ENCODE measurements at places on chromosomes 2 and 18.

- DNase-seq, result no peak
These were observed 87.0 kb upstream of the MAP4K3 start for GRCh38 chr2:39524061-39524460.

DNA sequence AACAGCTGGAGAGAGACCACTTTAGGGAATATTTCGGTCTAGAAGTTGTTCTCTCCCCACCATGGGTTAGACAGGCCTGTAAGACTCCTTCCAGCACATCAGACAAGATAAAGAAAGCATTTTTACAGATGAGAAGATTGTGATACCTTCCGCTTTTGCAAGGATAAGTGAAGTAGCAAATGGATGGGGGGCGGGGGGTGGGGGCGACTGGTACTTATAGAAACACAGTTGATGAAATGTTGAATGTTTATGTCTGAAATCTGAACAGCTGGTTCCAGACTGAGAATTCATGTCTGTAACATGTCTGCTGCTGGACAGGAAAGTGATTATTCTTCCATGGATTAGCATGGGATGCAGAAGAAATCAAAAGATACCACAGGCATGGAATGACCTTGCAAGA lies 90.5 kb upstream of the FN1 start:
- no peak for DNase-seq

DNA sequence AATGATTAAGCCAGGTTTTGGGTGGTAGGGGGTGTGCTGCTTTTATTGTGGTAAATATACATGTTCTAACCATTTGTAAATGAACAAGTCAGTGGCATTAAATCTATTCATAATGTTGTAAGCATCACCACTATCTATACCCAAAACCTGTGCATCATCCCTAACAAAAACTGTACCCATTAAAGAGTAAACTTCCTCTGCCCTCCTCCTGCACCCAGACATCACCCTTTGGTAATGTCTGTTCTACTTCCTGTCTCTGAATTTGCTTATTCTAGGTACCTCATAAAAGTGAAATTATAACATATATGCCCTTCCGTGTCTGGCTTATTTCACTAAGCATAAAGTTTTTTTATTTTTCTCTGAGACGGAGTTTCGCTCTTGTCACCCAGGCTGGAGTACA lies 14.1 kb downstream of the RIF1 start:
- no peak for DNase-seq

GRCh38 chr2:168518555-168519066 lies 62.5 kb downstream of the CERS6 start:
- no peak for DNase-seq

- no peak for DNase-seq
These were observed 438.0 kb upstream of the NXPH2 start for GRCh38 chr2:139218181-139218580.

GRCh38 chr2:156329031-156329926 lies 3.2 kb downstream of the NR4A2 start:
- no peak for DNase-seq

- DNase-seq, result no peak
These were observed 42.8 kb upstream of the GALR1 start for GRCh38 chr18:77206676-77207374.

DNA sequence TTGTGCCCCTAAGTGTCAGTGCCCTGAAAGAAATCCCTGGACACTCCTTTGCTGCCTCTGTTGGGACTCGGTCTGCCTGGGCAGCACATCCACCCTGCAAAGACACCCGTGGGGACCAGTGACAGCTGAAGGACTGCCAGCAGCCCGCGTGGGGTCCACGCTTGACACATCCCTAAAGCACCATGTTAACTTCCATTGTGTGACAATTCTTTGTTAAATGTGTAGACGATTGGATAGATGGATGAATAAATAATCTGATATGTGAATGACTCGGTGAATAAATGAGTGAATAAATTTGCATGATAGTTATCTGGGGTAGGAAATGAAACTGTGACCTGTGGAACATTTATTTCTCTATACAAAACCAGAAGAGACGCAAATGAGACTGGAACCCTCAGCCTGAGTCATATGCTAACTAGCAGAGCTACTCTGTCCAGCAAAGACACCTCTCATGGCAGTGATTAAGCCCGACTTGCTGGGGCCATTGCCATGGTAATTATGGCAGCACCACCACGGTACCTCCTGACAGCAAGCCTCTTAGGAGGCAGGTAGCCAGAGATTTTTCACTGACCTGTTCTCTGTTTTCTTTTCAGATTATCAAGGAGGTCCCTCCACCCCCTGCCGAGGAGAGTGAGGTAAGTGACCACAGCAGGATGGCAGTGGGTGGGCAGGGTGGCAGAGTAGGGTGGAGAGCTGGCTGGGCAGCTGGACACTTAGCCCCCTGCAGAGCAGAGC lies 156.8 kb downstream of the ANTXR1 start:
- DNase-seq, result no peak

- DNase-seq, result no peak
These were observed 411.2 kb upstream of the ETAA1 start for GRCh38 chr2:66985906-66986305.

DNA sequence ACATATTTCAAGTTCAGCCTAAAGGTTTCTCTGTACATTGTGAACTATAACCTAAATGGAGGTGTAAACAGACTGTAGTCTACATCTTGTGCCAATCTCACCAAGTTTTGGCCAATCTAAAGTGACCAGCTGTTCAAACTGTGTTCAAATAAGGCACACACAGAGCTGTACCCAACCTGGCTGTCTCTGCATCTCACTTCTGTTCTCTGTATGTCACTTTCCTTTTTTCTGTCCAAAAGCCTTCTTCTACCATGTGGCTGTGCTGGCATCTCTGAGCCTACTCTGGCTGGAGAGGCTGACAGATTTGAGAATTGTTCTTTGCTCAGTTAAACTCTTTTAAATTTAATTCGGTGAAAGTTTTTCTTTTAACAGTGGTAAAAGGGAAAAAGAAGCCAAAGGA lies 817.9 kb downstream of the SOCS6 start:
- DNase-seq, result no peak

- no peak for DNase-seq
These were observed 39.3 kb upstream of the NARS1 start for GRCh38 chr18:57660961-57661360.

GRCh38 chr2:239013678-239013976 lies 165.7 kb downstream of the TWIST2 start:
- no peak for DNase-seq

DNA sequence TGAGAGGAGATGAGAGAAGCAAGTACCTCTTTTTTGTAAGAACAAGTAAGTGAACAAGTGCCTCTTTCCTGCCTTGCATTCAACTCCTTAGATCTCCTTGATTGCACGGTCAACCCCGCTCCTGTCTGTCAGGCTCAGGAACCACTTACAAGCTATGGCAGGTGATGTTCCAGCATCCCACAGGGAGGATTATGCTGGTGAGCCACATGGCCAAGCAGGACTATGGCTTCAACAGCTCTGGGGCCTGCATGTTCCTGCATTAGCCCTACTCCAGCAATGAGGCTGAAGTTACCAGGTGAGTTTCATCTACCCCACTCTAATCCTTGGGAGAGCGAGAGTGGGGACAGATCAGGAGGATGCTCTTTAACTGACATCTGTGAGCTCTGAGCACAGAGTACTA lies 29.5 kb downstream of the TTC32 start:
- DNase-seq, result no peak

DNA sequence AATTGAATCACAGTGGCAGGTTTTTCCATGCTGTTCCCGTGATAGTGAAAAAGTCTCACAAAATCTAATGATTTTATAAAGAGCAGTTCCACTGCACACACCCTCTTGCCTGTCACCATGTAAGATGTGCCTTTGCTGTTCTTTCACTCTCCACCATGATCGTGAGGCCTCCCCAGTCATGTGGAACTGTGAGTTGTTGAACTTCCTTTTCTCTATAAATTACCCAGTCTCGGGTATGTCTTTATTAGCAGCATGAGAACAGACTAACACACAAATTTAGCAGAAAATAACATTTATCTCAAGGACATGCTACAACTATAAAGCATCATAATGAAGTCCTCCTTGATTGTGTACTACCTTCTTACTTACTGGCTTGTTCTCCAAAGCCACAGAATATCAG lies 1526.0 kb downstream of the LRP1B start:
- DNase-seq, result no peak

GRCh38 chr2:147017951-147018645 lies 826.7 kb upstream of the ACVR2A start:
- no peak for DNase-seq

- DNase-seq, result no peak
These were observed 61.4 kb downstream of the CPS1 start for GRCh38 chr2:210617732-210618330.

GRCh38 chr2:100145893-100146656 lies 3.7 kb upstream of the AFF3 start:
- DNase-seq, result no peak

DNA sequence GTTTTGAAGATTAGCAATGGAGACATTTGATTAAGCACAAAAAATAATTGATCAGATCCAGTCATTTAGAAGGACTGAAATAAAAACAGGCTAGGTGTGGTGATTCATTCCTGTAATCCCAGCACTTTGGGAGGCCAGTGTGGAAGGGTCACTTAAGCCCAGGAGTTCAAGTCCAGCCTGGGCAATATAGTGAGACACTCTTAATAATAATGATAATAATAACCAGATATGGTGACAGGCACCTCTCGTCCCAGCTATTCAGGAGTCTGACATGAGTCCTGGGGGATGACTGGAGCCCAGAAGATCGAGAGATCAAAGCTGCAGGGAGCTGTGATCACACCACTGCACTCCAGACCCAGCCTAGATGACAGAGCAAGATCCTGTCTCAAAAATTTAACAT lies 3.5 kb upstream of the FN1 start:
- no peak for DNase-seq

- DNase-seq, result no peak
These were observed 142.2 kb downstream of the DYSF start for GRCh38 chr2:71595569-71595968.

GRCh38 chr2:32192418-32192817 lies 26.8 kb downstream of the SLC30A6 start:
- no peak for DNase-seq

DNA sequence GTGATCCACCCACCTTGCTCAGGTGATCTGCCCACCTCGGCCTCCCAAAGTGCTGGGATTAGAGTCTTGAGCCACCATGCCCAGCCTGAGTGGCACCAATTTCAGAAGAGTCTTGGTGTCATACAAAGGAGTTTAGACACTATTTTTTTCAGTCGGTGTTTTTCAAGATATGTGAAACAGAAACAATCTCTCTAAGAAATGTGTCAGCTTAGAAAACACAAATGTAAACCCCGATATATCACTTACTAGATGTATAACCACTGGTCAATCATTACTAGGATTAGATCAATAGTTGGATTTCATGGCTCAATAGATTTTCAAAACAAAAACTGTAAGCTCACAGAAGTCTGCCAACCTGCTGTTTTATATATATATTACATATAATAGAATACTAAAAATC lies 67.2 kb upstream of the FRZB start:
- no peak for DNase-seq

- no peak for DNase-seq
These were observed 1.7 kb upstream of the MSGN1 start for GRCh38 chr2:17814601-17815000.

DNA sequence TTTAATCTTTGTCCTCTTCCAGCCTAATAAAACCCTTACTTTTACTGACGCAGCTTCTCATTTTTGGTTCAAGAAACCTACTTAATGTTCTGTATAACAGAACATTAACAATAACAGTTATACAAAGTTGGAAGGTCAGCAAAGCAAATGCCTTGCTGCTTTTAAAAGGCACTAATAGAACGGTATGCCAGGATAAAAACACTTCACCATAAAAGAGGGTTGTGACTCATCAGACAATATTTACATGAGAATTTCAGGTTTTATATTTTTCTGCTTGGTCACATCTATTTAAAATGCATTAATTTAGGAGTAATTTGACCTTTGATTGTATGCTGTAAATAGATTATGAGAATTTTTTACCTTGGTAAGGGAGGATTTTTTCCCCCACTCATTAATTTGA lies 3.0 kb downstream of the KLHL41 start:
- DNase-seq, result no peak

DNA sequence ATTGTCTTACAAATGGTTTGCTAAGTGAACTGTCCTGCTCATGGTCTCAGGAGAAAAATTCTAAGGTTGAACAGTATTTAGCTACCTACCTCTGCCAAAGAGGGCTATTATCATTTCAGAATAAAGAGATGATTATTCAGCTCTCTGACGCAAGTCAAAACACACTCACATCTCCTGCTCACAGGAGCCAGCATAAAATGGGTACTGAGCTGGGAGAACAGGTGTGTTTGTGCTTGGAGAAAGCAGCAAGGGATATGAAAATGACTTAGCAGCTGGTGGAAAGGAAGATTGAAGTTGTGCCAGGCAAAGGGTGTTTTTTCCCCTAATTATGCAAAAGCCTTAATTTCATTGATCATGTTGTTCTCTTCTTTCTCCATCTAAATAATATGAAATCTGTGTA lies 47.3 kb upstream of the TANK start:
- no peak for DNase-seq

- DNase-seq, result no peak
These were observed 428.3 kb downstream of the ZEB2 start for GRCh38 chr2:144091622-144092021.

DNA sequence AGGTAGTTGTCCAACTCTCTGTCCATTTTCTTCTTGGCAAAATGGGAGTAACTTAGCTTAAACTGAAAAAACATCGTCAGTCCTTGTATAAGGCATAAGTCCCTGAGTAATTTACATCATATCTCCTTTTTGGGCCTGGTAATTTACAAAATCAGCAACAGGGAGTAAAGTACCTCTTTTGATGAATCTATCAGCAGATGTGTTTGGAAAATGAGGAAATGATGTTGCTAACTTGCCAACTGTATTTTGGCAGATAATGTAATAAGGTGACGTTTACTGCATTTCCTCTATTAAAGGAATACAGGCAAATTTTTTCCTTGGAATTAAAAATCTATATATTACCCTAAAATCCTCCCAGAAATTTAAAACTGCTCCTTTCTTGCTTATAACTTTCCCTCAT lies 29.2 kb downstream of the ANKRD44 start:
- no peak for DNase-seq

DNA sequence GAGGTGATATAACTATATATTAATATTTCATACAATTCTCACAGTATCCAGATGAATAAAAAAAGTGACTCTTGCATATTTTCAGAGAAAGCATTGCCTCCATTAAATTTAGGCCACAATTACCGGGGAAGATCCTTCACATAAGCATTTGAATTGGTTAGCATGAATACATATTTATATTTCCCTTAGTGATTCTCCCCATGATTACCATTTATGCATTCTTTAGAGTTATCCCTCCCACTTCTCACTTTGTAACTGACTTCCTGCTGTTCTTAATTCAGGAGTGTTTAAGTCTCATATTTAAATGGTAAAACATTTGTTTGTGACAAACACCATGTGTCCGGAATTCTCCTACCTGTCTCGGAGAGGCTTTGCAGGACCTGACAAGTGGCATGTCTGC lies 523.4 kb downstream of the CCDC85A start:
- no peak for DNase-seq

DNA sequence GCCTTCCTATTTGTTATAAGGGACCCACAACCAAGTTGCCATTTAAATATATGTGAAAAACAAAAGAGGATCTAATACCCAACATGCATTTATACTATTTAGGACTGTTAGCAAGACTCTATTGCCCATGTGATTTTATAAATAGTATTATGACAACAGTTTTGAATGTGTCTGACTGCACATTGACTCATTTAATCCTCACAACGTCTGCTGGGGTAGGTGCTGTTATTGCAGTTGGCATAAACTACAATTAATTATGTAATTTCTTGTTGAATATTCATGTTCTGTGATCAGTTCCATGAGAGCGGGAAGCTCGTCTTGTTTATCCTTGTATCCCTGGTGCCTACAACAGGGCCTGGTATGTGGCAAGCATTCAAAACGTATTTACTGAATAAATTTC lies 53.7 kb downstream of the SH2D6 start:
- no peak for DNase-seq
